ENCODE measurements at places on chromosomes 11 and 22. TPM values are rescaled to one million over a fixed set of nuclear protein-coding genes. Genes with fewer than 3 reads are reported as not detected.

FOSL1 gene
- total RNA-seq, result 1.7 TPM

PRODH gene
- total RNA-seq, result 0.25 TPM

HBB gene
- total RNA-seq, result not detected

DEUP1 gene
- total RNA-seq, result not detected

CYTH4 gene
- total RNA-seq, result 106 TPM

PLEKHB1 gene
- total RNA-seq, result 13.6 TPM
